ENCODE measurements at places on chromosomes 2 and 18.
A peak's percentile ranks its signal among the peaks of the same experiment; 100 is the strongest.

DNA sequence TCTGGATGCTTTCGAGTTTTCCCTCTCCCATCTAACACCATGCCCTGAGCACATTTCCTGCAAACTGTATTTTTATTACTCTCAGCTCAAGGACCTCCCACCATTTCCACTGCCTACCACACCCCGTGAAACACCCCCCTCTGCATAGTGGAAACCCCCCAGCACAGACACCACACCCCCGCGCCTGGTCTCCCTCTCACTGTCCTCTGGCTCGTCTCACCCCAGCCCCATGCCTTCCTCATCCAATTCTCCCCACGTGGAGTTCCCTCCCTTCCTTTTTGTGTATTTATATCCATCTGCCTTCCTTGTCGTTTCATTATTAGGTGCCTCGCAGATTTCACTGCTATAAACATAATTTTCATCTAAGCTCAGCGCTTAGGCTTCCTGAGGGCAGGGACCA lies 307.5 kb downstream of the CELF4 start:
- no peak for DNase-seq

GRCh38 chr2:212726403-212726802 lies 187.8 kb upstream of the ERBB4 start:
- no peak for DNase-seq

- no peak for DNase-seq
Observed at GRCh38 chr2:64972876-64973275, 16.3 kb upstream of the SLC1A4 start.

- DNase-seq = no peak
Observed at GRCh38 chr2:128465246-128466170, 146.8 kb upstream of the HS6ST1 start.

DNA sequence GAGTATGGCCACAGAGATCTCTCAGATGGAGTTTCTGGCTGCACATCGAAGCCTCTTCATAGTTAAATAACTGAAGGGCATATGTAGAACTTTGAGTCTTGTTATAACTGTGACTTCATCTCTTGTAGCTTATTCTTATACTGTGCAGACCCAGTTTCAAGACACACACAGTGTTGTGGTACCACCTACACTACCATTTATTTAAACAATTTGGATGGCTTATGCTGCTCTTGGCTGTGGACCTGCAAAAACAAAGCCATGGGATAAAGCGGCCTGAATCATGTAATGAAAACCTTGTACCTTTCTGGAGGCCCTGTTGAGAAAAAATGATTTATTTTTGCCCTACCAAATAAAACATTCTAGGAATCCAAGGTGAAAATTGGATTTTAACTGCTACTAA lies 262.8 kb upstream of the RASGRP3 start:
- DNase-seq = no peak

DNA sequence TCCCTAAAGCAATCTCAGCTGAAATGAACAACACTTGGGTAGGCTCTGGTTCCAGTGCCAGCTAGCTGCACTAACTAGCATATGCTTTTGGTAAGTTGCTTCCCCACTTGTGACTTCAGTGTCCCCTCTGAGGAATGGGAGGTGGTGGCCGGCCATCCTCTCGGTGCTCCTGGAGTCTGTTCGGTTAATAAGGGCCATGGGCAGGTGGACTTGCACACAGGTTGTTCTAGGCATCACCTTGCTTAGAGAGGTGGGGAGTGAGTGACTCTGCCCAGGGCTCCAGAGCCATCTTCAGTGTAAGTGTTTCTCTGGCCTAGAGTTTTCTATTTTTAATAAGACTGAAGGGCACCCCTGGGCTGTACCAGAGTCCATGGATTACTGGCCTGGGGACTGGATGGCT lies 18.8 kb upstream of the TAF1B start:
- DNase-seq = no peak

DNA sequence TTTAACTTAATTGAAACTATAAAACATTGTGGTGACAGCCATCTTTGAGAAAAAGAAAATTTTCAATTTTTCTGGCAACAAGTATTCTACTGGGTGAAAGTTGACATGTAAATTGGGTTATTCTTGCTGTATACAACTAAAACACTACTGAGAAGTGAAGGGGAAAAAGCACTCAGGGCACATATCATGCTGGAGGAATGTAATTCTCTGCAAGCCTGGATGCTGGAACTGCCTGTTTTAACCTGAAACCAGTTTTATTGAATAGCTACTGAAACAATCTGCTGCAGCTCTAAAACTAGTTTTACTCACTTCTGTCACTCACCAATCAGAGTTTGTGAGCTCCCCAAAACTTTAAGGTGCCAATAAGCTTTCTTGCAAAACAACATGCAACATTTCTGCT lies 1136.0 kb downstream of the LRP1B start:
- DNase-seq = no peak

DNA sequence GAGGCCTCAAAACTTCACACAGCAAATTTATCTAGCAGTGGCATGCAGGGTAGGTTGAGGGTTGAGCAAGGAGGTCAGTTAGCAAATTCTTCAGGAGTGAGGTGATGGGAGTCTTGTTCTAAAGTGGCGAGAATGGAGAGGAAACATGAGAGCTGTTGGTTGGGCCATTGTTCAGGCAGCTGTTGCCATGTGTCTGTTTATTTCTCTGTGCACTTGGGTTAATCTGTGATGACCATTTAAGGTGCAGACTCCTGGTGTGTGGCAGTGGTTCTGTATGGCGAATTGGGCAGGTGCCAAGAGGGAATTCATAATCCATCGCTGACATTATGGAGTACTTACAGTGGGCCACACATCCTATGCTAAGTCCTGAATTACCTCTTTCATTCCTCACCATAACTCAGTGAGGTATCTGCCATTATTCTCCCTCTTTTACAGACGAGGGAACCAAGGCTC lies 30.4 kb downstream of the TMEM178A start:
- peak; percentile 11 for DNase-seq

- peak; percentile 81 for DNase-seq
Observed at GRCh38 chr18:62420151-62420512, 95.0 kb downstream of the TNFRSF11A start.

GRCh38 chr18:63031375-63031774 lies 288.2 kb downstream of the BCL2 start:
- no peak for DNase-seq

- peak; percentile 85 for DNase-seq
Observed at GRCh38 chr18:50401888-50402287, 27.0 kb downstream of the SKA1 start.

DNA sequence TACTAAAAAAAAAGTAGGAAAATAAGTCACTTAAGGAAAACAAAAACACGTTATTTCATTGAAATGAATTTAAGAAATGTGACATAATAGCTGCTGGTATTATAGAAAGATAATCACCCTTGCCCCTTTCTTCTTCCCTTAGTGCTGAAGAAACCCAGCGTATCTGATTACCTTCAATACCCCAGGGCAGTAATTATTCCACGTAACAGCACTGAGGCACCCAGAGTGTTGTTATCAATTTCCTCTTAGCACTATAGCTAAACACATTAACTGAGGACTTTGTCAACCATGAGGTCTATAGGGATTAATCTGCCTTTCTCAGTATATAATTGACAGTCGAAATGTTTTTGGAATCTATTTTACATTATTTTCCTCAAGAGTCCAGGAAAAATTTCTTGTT lies 180.0 kb upstream of the NXPH2 start:
- no peak for DNase-seq

GRCh38 chr18:13530879-13531387 lies 195.4 kb downstream of the FAM210A start:
- DNase-seq = peak; percentile 27

- DNase-seq = no peak
Observed at GRCh38 chr2:9029721-9030120, 26.2 kb upstream of the MBOAT2 start.

GRCh38 chr18:13464432-13465123 lies 246.0 kb downstream of the LDLRAD4 start:
- no peak for DNase-seq

DNA sequence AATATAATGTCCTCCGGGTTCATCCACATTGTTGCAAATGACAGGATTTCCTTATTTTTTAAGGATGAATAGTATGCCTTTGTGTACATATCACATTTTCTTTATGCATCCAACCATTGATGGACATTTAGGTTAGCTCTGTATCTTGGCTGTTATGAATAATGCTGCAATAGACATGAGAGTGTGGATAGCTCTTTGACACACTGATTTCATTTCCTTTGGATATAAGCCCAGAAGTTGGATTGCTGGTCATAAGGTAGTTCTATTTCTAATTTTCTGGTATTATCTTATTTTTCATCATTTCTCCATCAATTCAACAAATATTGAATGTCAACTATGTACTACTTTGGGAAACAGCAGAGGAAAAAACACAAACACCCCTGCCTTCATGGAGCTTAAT lies 423.3 kb downstream of the MTX2 start:
- no peak for DNase-seq

DNA sequence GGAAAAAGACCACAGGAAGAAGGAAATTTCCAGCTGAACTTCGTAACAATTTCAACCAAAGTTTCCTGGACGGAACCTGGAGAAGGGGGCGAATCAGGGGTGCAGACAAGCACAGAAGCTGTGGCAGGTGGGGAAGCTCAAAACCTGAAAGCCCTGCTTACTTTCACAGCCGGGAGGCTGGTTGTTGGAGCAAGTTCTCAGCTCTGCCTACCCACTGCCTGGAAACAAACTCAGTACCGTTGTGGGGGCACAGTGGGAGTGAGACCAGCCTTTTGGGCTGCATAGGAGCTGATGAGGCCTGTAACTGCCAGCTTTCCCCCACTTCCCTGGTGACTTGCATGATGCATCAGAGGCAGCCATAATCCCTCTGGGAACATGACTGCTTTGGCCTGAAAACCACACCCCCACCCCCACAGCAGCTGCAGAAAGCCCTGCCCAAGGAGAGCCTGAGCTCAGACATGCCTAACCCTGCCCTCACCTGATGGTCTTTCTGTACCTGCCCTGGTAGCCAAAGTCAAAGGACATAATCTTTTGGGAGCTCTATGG lies 207.0 kb upstream of the VWC2L start:
- DNase-seq = no peak

GRCh38 chr2:171735991-171736710 lies 48.9 kb downstream of the DYNC1I2 start:
- DNase-seq = no peak

GRCh38 chr18:5198311-5198710 lies 1.3 kb upstream of the AKAIN1 start:
- no peak for DNase-seq

DNA sequence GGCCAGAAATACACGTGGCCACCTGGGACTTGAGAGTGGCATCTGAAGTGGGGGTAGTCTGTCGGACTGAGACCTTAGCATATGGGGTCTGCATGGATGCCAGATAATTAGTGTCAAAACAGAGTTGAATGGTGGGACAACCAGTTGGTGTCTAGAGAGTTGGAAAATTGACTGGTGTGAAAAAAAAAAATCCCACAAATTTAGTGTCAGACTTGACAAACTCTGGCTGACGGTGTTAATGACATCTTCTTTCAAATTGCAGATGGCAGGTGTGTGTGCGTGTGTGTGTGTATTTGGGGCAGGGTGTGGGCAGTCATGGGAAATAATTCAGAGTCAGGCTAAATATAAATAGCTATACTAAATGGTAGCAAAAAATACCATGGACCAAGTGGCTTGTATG lies 365.4 kb upstream of the RGPD4 start:
- DNase-seq = no peak

DNA sequence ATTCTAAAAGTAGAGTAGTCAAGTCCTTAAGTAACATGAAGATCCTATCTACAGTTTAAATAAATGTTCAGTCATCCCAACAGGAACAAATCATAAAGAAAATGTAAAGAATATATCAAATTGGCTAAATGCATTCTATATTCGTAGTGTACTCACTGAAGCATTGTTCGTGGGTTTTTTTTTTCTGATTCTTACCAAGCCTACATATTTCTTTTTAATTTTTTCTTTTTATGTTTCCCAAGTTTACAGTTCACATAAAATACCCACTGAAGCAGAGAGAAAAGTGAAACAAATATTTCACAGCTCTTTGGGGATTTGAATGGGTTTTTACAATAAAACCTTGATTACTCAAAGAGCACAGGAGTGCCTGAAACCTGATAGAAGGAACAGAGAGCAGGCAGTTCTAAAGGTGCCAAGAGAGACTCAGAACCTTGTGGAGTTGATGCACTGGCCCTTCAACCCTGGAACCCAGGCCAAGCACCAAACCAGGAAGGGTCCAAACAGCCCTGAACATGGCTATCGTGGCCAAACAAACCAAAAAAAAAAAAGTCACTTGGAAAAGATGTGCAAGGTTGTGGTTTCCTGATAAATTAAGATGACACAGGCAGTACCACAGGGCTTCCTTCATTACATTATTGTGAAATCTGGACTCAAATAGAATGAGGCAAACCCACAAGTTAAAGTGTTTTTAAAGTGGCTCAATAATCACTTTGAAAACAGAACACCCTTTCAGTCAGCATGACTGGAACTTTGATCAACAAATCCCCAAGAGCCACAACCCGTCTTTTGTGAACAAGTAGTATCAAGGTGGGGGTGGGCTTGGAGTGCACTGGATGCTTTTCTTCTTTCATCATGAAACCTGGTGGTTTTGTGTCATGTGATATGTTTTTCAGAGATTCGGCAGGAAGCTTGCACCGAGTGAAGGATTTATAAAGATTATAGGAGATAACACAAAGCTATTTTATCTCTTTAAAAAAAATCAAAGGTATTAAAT lies 245.0 kb upstream of the FN1 start:
- peak; percentile 44 for DNase-seq

- peak; percentile 93 for DNase-seq
Observed at GRCh38 chr2:5520463-5520972, 171.7 kb upstream of the SOX11 start.

DNA sequence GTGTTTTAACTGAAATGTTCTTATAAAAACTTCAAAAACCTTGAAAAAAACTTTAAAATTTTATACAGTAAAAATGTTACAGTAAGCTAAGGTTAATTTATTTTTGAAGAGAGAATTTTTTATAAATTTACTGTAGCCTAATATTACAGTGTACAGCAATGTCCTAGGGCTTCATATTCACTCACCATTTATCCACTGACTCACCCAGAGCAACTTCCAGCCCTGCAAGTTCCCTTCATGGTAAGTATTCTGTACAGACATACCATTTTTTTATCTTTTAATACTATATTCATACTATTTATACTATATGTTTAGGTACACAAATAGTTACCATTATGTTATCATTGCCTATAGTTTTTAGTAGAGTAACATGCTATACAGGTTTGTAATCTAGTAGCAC lies 396.7 kb upstream of the MMADHC start:
- no peak for DNase-seq

- DNase-seq = no peak
Observed at GRCh38 chr2:168311261-168311910, 64.0 kb upstream of the STK39 start.

- no peak for DNase-seq
Observed at GRCh38 chr2:138922973-138923563, 142.9 kb upstream of the NXPH2 start.

- no peak for DNase-seq
Observed at GRCh38 chr18:62140259-62140658, 46.6 kb downstream of the PIGN start.

DNA sequence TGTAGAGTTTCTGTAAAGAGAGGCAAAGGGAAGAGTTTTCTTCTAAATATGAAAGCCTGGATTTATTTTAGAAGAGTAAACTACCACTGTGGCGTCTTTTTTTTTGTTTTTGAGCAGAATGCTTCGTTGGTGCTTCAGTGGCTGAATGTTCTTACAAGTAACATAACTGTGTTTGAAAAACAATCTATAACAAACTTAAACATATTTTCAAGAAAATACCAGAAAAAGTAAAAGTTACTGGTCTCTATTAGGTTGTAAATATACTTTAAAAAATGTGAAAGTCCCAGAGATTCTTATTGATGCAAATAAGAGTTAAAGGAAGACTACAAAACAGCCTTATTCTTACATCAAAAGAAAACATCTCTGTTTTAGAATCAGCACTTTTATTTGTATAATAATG lies 76.2 kb downstream of the NEB start:
- no peak for DNase-seq
